ENCODE measurements at places on chromosomes 12 and 14. TPM values are rescaled to one million over a fixed set of nuclear protein-coding genes. Genes with fewer than 3 reads are reported as not detected.

DNA sequence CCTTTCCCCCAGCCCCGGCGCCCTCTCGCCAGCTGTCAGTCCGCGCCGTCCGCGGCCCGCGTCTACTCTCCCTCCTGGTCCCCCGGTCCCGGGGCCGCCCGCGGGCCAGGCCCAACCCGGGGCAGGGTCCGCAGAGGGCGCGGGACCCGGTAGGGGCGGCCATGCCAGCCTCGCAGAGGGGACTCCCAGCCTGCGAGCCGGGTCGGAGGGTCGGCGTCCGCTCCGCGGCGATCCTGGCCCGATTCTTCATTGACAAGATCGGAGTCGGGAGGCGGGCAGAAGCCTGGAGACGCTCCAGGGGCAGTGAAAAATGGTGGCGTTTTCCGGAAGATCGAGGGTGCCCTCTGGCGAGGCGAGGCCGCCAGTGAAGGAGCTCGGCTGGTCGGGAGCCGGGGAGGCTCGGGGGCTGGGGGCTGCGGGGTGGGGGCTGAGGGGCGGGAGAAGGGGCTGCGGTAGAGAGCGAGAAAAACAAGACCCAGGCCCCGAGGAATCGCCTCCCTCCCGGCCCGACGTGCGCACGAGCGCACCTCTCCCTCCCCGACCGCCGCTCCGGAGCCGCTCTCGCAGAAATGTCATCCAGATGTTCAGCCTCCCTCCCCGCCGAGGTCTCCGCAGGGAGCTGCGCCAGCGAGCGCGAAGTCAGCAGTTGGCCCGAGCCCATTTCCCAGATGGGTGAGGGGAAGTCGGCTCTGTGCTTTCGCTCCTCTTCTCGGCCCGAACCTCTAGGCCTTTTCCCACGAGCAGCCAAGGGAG, 647 bp upstream of the TGFB3 start:
- peak; percentile 94 for DNase-seq

GRCh38 chr12:84730561-84731162, 181.9 kb downstream of the SLC6A15 start:
- no peak for DNase-seq

KCTD10 gene
- 24.4 TPM for total RNA-seq

- DNase-seq: no peak
Measured at GRCh38 chr12:132006056-132006680, 56.4 kb downstream of the EP400 start.

CACNA1C gene
- total RNA-seq: not detected
